Central memory CD4-positive, alpha-beta T cell (primary cell): ENCODE measurements at places on chromosomes 11 and 22.

DNA sequence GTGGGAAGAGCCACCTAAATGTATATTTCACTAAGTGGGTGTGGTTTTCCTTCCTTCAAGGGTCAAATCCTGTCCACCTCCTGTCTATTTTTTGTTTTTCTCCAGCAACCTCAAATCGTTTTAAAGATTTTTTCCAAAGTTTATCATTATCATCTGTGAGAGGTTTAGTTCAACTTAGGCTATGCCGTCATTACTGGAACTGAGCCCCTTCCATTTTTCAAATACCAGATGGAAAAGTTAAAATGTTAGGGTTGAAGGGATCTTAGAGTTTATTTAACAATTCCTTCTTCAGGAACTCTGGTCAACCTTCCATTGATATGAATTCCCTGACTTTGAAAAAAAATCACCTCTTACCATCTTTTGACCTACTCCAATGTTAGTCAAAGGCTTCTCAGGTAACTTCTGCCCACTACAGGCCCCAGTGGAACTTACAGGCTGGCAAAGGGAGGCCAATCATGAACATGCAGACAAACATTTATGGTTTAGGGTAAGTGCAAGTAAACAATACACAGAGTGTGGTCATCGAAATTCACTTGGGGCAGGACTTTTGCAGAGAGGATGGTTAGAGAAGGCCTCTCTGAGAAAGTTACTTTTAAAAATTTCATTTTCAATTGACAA, 45.2 kb downstream of the SYN3 start:
- DNase-seq, result no peak

DNA sequence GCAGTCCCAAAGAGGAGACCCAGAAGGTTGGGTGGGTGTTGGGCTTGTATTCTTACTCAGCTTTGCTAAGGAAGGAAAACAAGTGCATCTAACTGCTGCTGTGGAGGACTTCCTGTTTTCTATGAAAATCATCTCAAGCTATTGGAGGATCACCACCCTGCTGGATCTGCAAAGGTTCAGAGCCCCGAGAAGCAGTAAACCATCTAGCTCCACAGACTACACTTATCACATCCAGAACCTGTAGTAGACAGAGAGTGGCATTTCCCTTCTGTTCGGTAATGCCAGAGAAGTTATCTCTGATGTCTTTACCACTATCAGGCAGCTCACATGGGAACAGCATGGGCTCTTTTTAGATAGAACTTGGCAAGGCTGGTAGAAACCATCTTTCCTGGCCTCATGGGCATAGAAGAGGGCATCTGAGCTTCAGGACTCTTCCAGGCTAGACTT, 21.7 kb downstream of the KCNJ1 start:
- DNase-seq, result peak; percentile 16

GRCh38 chr22:33076343-33076742, 18.2 kb upstream of the SYN3 start:
- DNase-seq, result no peak

DNA sequence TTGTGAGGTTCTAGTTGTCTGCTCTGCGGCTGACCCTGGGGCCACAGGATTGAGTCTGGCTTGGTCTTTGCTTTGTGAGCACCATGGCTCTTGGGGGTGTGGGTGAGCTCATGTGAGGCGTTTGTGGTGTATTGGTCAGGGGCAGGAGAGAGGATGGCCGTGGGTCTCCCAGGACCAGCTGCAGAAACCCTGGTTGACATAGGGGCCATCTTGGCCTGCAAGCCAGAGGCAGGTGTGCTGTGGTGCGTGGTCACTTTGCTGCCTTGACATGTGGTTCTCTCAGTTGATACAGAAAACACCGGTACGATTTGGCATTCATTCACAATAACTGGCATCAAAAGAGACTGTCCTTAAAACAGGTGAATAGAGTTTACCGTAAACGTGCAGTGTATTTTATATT, 11.3 kb downstream of the PHRF1 start:
- DNase-seq, result no peak

GRCh38 chr11:112881461-112881860, 79.8 kb upstream of the NCAM1 start:
- no peak for DNase-seq

DNA sequence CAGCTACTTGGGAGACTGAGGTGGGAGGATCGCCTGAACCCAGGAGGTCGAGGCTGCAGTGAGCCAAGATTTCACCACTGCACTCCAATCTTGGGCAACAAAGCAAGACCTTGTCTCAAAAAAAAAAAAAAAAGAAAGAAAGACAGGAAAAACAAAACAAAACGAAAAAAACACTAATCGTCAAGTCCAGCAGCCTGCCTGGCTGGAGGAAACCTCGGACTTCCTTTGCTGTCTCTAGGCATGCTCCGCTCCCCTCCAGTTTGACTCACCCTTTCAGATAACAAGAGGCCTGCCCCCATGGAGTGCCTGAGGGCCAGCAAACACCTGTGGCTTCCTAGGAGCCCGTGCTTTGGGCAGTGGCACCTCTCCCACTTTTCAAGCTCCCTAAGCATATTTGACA, 28.8 kb upstream of the CHKA start:
- DNase-seq, result no peak

- DNase-seq, result no peak
These were observed 224.1 kb downstream of the SNX19 start for GRCh38 chr11:130692220-130692619.

- DNase-seq, result no peak
These were observed at the start of gene SLC7A4 for GRCh38 chr22:21032037-21032867. TSS of gene SLC7A4 (minus strand) at chr22:21032561. CDS start at chr22:21031812, 749 bp downstream.

DNA sequence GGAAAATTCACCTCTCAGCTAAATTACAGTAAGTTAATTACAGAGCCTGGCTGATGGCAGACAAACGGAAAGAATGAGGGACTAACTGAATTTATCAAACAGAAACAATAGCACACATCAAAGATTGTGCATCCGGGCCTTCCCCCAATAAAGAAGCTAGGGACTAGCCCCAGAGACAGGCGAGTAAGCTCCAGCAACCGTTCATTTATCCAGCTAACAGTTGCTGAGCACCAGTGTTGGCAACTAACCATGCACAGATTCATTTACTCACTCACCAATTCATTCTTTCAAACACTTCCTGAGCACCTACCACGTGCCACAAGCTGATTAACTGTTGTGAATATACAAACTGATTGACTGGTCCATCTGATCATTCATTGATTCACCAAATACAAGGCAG, 51.2 kb downstream of the SMCO4 start:
- no peak for DNase-seq

DNA sequence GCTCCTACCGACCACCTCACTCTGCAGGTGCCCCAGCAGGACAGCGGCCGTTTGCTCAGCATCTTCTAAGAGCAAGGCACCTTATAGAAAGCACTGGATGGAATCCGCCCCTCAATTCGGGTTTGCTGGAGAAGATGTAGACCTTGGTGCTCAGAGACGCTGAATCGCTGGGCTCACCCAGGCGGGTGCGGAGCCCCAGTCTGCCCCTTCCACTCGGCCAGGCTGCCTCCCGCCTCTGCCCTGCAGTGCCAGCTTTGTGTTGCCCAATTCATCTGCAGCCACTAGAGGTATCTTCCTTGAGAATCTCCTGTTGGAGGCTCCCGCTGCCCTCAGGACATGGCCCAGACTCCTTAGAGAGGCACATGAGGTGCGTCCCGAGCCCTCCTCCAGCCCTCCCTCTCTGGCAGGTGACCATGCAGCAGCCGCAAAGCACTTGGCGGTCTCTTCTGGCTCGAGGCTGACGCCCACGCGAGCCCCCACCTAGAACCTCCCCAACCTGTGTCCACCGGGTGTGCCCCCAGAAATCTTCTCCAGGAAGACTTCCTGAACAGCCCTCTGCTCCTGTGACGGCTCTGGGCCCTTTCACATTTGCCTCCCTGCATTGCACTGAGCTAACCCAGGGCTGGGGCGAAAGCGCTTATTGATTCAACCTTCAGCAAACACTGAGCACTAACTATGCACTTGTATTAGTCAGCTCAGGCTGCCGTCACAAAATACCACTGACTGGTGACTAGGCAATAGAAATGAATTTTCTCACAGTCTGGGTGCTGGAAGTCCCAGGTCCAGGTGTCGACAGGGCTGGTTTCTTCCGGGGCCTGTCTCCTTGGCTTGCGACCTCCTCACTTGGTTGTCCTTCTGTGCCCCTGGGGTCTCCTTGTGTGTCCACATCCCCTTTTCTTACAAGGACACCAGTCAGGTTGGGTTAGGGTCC, 117.5 kb downstream of the WNT7B start:
- no peak for DNase-seq

GRCh38 chr11:2208691-2209369, 37.2 kb upstream of the TH start:
- DNase-seq, result no peak

- DNase-seq, result no peak
These were observed 10.2 kb downstream of the YPEL4 start for GRCh38 chr11:57639321-57640067.

- peak; percentile 39 for DNase-seq
These were observed 92.8 kb upstream of the APOA1 start for GRCh38 chr11:116930177-116930576.

GRCh38 chr11:28009388-28009787, 98.6 kb downstream of the KIF18A start:
- no peak for DNase-seq

DNA sequence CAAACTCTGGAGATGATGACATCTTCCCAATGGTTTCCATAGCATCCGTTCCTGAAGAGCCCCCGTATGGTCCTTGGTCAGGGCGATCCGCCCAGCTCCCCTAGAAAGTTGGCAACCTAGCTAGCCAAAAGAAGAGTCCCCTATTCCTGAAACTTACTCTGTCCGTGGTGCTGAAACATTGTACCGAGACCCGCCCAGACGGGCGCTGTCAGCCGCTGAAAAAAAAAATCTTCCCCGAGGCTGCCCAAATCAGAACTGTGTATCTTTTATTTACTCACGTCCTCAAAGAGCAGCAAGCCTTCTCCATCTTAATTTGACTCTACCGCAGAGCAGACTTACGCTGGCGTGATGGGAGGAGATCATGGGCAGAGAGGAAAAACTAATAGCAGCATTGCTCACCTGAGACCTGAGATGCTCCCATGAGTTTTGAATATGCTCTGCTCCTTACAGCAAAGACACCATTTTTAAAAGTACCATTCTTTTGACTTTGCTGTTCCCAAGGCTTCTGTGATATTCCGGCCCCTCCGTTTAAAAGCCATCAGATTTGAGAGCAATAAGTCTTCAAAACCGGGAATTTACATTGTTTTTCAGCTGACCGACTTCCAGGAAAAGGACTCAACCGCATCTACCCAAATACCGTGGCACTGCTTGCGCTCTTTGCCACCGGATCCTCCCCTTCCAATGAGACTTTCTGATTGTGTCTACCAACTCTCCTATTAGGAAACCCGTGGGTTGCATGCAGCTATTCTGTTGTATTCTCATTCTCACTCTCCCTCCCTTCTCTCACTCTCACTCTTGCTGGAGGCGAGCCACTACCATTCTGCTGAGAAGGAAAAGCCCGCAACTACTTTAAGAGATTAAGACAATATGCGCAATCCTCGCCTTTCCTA, at the start of gene SLC17A6:
SLC17A6 (plus strand) TSS at position 786 of the 890 bp plus-strand sequence. CDS start 153 bp downstream, outside the sequence.
- no peak for DNase-seq

DNA sequence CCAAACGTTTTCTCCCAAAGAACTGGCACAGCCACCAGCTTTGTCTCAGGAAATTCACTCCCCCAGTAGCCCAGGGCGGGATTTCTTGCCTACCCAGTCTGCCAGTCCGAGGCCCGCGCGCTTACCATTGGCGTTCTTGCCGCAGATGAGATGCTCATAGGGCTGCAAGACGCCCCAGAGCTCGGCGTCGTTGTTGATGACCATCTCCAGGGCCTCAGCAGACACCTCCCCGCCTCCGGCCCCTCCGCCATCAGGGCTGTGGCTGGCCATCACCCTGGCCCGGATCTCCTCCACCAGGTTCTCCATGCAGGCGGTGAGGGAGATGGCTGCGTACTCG, 1.3 kb downstream of the ABTB2 start:
- no peak for DNase-seq

DNA sequence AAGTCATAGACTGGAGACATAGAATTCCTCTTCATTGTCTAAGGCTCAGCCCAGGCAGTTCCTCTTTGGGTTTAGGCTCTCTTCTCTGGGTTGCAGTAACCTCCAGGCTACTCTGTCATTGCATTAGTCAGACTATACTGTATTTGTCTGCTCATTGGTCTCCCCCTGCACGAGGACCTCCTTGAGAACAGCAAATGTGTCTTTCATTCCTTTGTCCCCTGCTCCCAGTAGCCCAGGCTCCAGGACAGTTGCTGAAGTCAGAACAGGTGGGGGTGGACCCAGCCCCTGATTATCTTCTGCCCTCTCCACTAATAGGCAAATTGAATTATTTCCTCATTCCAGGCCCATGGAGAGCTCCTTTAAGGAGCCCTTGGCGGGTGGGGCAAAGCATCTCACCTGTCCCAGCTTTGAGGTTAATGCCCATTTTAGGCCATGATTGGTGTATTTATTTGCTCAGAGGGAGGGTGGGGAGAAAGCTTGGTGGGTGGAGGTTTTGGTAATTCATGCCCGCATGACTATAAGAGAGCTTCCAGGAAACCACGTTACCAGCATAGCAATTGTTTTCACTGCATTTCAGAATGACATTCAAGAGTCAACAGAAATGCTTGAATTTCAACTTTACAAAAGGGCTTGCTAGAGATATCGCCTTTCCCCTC, 40.9 kb downstream of the NAV2 start:
- DNase-seq, result no peak

DNA sequence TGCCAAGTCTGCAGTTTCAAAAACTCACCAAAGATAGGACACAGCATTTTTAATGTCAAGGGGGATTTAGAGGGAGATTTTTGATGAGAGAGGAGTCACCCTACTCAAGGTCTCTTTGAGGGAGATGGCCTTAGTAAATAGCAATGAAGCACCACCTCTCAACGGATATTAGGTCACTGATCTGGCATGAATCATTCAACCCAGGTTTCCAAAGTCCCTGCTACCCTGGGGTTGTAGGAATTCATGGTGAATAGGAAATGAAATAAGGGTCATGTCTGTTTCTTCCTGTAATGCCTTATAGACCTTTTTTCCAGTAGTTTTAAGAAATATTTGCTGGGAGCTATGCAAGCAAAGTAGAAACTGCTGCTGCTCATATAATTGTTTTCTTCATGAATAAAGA, 2154.9 kb downstream of the LRRC4C start:
- DNase-seq, result no peak

GRCh38 chr11:7332962-7333361, 81.3 kb downstream of the SYT9 start:
- no peak for DNase-seq

DNA sequence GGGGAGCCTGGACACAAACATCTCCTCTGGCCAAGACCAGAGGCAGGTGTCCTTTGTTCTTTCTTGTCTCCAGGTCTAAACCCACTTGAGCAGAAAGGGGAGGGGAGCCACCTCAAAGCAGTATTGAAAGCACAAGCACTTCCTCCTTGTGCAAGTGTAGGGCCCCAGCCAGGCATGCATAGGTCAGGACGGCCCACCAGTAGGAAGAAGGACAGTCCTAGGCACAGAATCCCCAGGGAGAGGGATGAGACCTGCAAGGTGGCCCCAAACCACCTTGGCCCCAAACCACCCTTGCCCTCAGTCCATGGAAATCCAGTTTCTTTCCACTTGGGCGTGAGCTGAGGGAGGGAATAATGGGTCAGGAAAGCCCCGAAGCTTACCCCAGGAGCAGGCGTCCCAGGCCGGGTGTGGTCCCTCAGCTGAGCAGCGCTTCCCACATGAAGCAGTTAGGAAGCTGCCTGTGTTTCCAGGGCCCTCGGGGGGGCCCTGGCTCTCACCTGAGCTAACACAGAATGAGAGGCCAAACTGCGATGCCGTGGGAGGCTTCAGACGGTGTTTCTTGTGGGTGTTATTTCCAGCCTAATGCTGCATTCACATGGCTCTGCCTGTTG, 20.4 kb upstream of the IGSF9B start:
- no peak for DNase-seq

- DNase-seq, result no peak
These were observed 394.3 kb downstream of the TMEM135 start for GRCh38 chr11:87432022-87432421.
